ENCODE measurements at places on chromosomes 5 and 9.

DNA sequence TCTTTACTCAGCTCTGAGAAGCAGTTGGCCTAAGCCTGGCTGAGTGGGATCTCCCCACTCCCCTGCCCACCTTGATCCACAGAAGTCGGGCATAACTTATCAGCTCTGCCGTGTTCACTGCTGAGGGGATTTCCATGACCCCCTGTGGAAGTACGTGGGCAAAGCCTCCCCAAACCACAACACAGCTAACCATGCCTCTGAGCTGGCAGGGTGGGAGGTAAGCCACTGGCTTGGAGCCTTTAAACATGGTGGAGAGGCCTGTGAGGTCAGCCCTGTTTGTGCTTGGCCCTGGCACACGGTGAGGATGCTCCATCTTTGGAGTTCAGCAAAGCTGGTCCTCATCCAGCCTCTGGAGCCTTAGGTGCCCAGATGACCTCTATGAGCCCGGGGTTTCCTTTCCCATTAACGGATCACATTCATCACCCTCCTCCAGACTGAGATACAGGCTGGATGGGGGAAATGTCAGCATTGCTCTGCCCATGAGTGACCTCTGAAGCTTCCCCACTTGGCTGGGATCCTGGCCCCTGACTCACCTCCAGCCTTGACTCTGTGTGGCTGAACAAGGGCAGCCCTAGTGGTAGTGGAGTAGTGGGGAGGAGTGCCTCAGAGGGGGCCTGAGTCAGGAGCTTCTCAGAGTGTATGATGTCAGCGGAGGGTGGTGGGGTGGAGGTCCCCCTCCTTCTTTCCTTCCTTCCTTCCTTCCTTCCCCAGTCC, 6.2 kb downstream of the PDLIM4 start:
- no peak for DNase-seq

GRCh38 chr9:93587284-93587650, 10.9 kb downstream of the PHF2 start:
- DNase-seq: no peak

- no peak for DNase-seq
Measured at GRCh38 chr5:88660264-88660946, 222.6 kb downstream of the MEF2C start.

GRCh38 chr9:615756-616155, 225.7 kb upstream of the DMRT1 start:
- no peak for DNase-seq

DNA sequence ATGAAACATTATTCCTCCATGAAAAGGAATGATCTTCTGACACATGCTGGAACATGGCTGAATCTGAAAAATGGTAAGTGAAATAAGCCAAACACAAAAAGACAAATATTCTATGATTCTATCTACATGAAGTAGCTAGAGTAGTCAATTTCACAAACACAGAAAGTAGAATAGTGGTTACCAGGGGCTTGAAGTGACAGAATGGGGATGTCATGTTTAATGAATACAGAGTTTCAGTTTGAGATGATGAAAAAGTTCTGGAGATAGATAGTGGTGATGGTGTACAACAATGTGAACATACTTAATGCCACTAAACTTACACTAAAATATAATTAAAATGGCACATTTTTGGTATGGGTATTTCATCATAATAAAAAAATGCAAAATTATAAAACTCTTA, 18.3 kb downstream of the RLN2 start:
- DNase-seq: no peak

DNA sequence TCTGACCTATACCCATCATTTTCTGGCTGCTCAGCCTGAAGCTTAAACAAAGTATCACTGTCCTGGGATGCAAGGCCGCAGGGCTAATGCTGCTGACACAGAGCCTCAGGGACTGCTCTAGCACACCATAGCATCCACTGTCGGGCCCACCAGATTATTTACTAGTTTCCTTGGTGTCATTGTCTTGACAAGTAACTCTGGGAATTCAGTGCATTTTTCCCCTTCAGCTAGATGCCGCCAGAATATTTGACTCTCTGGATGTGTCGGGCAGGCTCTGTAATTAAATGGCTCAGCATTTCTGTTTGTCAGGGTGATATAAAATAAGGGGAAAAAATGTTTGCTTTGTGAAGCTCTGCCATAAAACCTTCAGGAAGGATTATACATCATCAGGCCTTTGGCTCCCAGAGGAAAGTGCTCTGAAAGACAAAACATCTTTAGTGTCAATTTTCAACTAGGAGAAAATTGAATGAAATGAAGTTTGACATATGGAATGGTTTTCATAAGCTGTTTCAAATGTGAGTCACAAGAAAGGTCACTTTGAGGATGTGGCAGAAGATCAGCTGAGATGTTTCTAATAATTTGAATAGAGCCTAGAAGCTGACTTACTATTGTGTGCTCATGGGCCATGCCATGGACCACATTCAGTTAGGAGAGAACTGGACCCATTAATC, 350.1 kb downstream of the TMEM232 start:
- DNase-seq: no peak

GRCh38 chr9:93155716-93156474, 21.8 kb upstream of the NINJ1 start:
- DNase-seq: no peak

- DNase-seq: no peak
Measured at GRCh38 chr9:35236692-35237091, 74.9 kb downstream of the UNC13B start.
